ENCODE measurements at places on chromosomes 7 and 10.

- DNase-seq, result no peak
These were observed 32.9 kb upstream of the CCDC71L start for GRCh38 chr7:106693677-106694353.

DNA sequence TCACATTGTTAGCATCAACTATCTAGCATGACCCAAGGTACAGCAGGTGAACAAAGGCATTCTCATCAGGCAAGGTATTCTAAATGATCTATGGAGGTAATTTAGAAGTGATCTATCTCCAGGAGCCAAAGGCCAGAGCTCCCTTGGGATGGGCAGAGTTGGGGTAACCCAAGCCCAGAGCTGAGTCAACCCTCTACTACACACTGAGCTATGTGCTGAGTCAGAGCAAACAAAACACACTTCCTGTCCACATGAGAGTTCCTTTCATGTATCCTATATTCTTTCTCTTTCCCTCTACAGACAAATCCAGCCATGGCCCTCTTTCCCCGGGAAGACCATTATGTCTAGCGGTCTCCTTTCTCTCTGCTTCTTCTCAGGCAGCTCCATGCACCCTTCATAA is 68.2 kb upstream of the AGK start:
- no peak for DNase-seq

DNA sequence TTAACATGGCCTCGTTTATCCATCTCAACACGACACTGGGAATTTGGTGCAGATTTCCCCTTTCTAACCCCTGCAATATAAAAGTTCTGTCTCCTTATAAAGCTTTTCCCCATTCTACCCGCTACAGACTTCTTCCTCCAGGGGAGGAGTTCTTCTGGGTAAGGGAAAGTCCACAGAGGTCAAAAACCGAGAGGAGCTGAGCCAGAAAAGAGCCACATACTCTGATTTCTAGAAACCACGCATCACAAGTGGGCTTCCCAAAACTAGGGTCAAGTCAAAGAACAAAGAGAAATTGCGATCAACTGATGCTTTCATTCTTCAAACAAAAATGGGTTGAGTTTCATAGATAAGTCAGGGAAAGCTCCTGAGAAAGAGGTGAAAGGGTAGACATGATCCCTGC is 6.8 kb downstream of the IL6 start:
- no peak for DNase-seq

DNA sequence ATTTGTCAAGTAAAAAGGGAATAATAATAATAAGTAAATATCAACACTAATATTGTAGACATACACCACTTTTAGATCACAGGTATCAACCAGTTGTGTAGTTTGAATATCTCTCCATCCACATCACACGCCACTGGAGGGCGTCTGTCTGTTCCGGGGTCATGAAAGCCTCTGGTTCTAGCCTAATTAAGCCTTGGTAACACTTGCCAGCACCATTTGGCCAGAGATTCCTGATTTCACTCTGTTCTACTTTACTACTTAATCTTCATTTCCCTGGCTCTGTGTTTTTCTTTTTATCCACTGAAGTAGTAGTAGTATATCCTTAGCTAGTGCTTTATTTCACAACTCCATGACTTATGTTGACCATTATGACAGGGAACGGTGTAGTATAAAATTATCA is 285.6 kb upstream of the POM121L12 start:
- DNase-seq, result no peak

- no peak for DNase-seq
These were observed 103.3 kb upstream of the DIP2C start for GRCh38 chr10:792792-793100.

GRCh38 chr10:131928248-131929095 is 27.7 kb downstream of the PPP2R2D start:
- no peak for DNase-seq

GRCh38 chr10:99913831-99914235 is 95.9 kb downstream of the DNMBP start:
- no peak for DNase-seq

- no peak for DNase-seq
These were observed 137.0 kb downstream of the ANK3 start for GRCh38 chr10:60252688-60253087.

DNA sequence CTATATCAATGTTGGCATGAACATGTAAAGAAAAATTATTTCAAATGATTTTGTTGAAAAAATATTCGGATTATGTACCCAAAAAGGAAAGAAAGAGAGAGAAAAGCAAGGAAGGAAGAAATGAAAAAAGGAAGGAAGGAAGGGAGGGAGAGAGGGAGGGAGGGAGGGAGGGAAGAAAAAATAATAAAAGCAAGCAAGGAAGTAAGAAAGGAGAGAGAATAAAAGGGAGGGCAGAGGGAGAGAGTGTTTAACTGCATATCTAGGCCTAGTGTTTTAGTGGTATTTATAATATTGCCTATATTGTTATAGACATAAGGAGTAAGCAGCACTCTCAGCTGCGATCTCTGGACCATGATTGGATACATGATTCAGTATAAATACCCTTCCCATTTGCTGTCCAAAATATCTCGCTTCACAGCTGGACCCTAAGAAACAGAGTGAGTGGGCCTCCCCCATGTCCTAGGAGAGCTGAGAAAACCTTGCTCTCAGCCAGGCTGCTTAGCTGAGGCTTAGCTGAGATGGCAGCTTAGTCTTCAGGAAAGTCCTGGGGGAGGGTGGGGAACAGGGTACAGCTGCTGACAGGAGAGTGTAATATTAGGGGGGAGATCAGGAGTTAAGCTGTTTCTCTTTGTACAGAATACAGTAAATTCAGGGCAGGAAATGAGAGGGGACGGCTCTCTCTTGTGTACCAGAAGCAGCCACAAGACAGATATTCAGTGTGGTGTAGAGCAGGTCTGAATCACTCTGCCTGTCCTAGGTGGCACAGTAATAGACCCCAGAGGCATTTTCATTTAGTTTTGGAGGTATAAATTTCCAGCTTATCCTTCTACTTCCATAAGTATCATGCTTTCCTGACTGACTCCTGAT is 66.8 kb upstream of the TARP start:
- DNase-seq, result no peak

- DNase-seq, result no peak
These were observed 588.5 kb downstream of the TNS3 start for GRCh38 chr7:46993396-46993795.

DNA sequence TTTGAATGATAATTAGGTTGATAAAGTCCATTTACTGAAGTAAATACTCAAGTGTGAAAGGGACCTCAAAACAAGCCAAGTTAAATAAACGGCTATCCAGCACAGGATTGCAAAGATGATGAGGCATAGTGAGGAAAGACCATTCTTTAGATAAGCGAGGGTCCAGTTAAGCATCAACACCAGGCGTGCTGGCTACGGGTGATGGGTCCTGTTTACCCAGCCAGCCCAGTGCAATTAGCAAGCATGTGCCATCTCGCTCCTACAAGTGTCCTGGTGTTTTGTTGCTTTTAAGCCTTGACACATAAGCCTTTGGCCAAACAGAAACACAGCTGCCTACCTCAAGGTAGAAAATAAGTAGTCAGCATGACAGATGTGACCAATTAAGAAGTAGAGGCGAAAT is 7.1 kb downstream of the NEBL start:
- no peak for DNase-seq

DNA sequence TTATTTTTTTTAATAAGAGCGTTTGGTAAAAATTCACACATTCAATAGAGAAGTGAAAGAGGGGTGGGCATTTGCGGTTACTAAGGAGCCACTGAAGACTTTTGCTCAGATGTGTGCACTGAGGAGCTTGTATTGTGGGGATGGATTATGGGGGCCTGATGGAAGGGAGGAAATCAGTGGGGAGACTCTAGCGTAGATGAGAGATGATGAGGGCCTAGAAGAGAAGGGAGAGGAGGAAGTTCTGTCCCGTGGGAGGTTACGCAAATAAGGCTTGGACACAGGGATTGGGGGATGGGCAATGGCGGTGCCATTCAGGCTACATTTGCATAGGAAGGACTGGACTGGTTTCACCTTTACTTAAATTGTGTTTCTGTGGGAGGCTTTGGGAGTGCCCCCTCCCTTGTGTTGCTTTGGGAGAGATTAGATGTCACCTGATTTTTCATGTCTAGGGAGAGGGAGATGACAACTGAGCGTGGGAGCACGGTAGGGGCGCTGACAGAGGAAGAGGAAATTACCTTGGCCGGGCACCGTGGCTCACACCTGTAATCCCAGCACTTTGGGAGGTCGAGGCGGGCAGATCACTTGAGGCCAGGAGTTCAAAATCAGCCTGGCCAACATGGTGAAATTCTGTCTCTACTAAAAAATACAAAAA is 2.2 kb upstream of the HIP1 start:
- DNase-seq, result no peak

DNA sequence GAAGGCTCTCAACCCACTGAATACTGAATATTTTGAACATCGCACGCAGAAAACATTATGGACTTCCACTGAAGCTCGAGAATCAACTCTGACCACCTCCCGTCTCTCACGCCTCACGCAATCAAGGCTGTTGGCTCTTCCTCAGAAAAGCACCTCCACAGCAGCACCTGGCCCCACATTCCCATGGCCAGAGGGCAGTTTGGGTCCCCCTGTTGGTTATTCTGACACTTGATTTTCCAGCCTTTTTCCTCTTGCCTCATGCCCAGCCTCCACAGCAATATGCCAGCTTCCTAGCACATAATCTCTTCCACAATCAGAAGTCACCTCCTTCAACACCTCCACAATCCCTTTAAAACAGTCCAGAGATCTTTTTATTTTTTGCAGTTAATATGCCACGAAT is 55.9 kb downstream of the SVOPL start:
- DNase-seq, result no peak

DNA sequence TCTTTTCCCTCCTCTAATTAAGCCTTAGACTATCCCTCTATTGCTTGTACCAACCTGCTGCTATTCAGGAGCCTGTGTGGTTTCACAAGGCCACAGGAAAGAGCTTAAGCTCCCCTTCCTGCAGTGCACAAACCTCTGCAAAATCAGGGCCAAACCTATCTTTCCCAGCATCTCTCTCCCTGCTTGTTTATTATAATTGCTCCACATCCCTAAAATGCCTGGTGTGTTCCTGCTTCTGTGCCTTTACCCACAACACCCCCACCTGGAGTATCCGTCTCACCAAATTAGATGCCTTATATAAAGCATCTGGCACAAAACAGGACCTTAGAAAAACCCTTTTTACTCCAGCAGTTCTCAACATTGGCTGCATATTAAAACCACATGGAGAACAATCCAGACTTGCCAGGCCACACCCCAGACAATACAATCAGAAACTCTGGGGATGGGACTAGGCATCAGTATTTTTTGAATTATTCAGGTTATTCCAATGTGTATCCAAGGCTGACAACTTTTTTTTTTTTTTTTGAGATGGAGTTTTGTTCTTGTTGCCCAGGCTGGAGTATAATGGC is 16.7 kb downstream of the SEC31B start:
- DNase-seq, result no peak

DNA sequence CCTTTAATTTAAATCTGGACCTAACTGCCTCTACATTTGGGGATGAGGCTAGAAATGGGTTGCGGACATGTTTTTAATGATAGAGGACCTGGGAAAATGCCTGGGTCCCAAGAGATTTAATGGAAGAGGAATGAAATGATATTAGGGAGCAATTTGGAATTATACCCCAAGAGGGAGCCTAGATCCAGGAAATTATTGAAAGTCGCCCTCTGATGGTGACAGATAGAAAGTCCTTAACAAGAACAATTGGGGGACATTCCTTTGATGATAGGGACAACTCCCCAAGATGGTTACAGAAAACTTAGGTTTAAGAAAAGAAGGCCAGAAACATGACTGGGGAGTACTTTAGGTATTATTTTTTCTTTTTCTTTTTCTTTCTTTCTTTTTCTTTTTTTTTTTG is 9.5 kb upstream of the TSGA13 start:
- no peak for DNase-seq

- DNase-seq, result no peak
These were observed 141.9 kb downstream of the ELFN1 start for GRCh38 chr7:1811850-1812508.

- DNase-seq, result no peak
These were observed 27.9 kb upstream of the JAZF1 start for GRCh38 chr7:28208506-28208905.

Measured in effector memory CD4-positive, alpha-beta T cell (primary cell).